ENCODE measurements at places on chromosomes 3 and 15. TPM values are rescaled to one million over a fixed set of nuclear protein-coding genes. Genes with fewer than 3 reads are reported as not detected.

DNA sequence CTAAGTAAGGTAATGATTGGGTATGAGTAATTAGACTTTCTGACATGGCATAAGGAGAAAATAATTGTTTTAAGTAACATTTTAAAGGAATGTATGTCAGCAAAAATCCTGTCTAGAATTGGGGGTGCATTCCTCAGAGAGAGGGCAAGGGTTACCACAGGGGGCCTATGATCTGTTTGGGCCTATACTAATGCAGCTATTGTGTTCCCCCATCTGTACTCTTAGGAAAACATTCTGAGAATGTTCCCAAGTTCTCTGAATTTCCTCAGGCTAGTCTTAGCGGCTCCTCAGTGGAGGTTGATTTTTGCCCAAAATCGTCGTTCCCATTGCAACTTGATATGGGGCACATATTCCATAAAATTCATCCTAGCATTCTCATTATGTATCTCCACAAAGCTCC, 1216.4 kb upstream of the GBE1 start:
- no peak for DNase-seq

GRCh38 chr3:101379658-101380376, 59.4 kb upstream of the IMPG2 start:
- DNase-seq, result no peak

DNA sequence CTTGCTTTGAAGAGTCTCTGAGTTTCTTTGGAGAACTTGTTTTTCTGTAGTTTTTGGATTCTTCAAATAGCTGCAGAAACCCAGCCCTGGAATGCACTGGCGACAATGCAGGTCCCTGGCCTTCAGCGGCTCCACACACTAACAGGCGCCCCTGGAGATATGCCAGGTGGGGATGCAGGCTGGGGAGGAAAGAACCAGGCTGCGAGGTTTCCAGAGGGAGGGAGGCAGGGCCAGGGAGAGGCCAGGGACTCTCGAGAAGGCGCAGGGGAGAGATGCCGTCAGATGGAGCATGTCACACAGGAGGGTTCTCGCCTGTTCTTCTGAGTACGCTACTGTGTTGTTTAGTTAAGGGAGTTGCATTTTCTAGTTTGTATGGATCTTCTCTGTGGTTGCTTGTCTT, 283.1 kb downstream of the GABRG3 start:
- no peak for DNase-seq

GRCh38 chr3:69748503-69748902, 9.2 kb downstream of the MITF start:
- DNase-seq, result no peak

DNA sequence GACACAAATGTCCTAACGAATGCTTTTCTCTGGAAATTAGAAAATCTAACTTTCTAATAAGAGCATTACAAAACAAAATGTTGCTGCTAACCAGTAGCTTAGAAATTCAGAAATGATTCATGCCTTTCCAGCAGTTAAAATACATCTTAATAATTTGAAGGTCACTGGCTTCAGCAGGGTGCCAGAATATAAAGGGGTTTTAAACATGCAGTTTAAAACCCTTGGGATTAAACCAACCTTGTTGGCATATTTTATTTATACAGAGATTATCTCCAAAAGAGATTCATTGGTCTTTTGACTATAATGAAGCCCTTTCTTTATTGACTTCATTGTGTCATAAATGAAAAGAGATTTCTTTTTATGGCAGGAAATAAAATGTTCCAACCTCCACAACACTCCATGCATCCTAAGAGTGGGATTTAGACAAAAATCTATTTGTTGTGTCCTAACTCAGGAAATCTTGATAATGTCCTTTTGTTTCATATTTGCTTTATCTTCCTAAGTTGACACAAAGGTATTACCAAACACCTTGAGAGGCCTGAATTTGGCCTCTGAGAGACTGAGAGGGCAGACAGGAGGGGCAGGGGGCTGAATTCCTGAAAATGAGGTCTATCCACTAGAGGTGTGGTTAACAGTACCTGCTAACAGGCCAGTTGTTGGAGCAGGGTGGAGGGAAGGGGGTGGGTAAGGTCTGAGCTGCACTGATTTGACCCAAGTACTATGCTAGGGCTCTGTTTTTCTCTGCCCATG, 124.4 kb downstream of the FEZF2 start:
- no peak for DNase-seq

DNA sequence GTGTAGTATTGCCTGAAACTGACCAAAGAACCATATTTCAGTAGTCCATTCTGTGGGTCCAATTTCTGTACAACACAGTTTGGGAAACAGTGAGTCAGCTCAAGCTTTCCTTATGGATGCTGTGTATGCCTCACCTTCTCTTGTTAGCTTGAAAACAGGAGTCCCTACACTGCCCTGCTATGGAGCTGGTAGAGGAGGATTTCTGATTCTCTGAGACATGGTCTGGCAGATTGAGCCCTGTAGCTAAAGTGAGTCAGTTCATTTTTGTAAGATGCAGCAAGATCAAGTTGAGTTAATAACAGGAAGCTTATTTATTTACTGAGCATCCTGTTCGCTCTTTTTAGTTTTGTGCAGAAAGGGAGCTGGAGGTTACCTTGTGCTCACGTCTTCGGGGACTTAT, 424.1 kb upstream of the RBMS3 start:
- DNase-seq, result no peak

The BBX gene
- 38.1 TPM for total RNA-seq

DNA sequence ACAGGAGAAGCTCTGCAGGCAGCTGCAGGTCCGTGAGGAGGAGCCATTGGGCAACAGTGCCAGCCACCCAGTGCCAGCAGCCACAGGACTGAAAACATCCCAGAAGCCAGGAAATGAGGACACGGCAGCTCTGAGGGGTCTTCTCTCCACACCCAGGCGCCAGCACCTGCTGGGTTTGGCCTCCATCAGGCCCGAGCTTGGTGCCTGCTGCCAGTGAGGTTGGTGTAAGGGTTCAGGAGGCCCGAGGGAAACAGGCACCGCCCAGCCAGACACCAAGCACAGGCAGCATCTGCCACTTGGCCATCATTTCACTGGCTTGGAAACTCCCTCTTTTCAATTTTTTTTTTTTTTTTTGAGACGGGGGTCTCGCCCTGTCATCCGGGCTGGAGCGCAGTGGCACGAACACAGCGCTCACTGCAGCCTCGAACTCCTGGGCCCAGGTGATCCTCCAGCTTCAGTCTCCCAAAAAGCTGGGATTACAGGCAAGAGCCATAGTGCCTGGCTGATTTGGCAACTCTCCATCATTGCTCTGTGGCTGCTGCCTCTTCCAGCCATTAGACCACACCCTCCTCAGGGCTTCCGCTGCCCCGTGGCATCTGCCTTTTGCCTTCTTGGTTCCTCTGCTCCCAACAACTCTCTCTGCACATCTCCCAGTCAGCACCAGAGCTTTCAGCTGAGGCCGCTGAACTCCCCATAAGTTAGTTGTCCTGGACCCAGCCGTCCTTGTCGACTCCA, 1.5 kb upstream of the ITIH3 start:
- no peak for DNase-seq

The RBPMS2 gene
- not detected for total RNA-seq

GRCh38 chr15:67389975-67390374, 131.0 kb upstream of the C15orf61 start:
- no peak for DNase-seq

- no peak for DNase-seq
Observed at GRCh38 chr3:29070959-29071634, 209.8 kb upstream of the RBMS3 start.

The P2RY1 gene
- total RNA-seq, result 0.49 TPM

DNA sequence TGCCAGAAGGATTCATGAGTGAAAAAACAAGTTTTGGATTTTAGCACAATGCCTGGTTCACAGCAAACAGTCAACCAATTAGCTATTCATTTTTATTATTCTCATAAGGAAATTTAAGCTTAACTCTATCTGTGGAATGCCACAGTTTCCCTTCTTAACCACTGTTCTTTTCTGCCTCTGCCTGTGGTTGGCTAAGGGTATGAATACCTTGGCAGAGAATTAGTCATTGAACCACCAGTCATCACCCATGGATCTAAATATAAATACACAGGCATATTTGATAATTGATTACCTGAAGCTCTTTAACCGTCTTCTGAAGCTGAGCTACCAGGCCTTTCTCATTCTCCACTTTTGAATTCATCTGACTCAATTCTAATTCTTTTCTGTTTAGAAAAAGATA, 79.9 kb downstream of the MYH15 start:
- DNase-seq, result no peak

- DNase-seq, result no peak
Observed at GRCh38 chr15:100020189-100020588, 287.0 kb upstream of the LYSMD4 start.

The CACNA2D3 gene
- total RNA-seq, result not detected

DNA sequence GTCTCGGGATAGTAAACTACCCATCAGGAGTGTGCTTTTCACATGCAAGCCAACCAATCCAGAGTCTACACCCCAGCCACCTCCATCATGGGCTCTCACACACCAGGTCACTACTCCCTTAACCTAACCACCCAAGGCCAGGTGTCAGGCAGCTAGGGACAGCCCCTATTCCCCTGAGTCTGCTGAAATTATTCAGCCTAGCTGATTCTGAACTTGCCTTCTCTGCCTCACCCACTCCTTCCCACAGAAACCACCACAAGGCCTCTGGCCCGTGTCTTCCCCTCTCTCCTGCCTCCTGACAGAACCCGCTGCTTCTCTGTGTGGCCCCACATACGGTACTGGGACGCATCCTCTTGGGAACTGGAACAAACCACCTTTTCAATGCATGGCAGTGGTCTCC, 82.1 kb downstream of the PCSK6 start:
- no peak for DNase-seq

DNA sequence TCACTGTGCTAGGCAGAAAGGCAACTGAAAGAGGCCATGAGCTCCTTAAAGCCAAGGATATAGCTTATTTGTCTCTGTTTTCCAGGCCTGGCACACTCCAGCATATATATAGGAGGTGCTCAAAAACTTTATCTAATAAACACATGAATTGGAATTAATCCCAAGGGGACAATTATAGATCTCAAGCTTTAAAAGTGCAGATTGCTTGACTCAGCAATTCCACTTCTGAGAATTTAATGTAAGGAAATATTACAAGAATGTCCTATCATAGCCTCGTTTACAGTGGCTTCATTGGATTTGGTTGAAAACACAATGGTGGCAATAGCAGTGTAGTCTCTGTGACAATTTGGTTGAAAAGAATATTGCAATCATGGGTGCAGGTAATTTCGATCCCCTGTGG, 267.3 kb downstream of the SHQ1 start:
- no peak for DNase-seq

- no peak for DNase-seq
Observed at GRCh38 chr3:67335813-67336212, 318.6 kb downstream of the SUCLG2 start.

DNA sequence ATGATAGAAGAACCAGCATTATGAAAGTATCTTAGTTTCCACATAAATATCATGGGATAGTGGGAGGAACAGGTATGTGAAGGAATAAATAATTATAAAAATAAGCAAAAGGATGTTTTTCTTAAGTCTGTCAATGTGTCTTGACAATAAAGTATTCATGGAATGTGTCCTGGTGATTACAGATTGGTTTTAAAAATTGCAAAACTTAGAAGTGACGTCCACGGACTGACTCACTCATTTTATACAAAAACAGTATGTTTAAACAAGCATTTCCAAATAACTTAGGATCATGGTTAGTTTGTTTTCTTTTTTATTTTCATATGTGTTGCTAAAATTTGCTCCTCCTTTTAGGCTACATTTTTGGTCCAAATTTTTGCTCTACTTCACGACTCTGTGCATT, 687.0 kb upstream of the NECTIN3 start:
- DNase-seq, result no peak

The SCG5 gene
- total RNA-seq, result 1.6 TPM

The ROPN1 gene
- total RNA-seq, result not detected

DNA sequence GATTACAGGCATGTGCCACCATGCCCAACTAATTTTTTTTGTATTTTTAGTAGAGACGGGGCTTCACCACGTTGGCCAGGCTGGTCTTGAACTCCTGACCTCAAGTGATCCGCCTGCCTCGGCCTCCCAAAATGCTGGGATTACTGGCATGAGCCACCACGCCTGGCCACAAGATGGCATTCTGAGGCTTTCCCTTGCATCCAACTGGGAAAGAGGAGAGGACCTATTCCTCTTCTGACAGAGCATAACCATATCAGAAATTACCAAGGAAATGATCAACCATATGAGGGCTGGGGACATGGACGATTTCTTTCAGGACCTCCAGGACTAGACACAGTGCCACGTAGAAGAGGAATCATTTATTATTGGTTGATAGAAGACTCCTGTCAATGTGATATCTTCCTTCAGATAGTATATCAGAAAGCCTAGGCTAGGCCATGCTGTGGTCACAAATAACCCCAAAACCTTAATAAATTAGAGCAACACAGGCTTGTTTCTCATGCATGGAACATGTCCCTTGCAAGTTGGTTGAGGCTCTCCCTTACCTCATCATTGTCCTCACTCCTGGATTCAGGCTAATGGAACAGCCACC, 372.3 kb upstream of the IL12A start:
- no peak for DNase-seq

The ALDH1A3 gene
- total RNA-seq, result not detected

The STRIT1 gene
- not detected for total RNA-seq

GRCh38 chr15:92586383-92586942, 69.1 kb downstream of the FAM174B start:
- no peak for DNase-seq

The TADA3 gene
- total RNA-seq, result 63.4 TPM

The MYO5C gene
- total RNA-seq, result 0.54 TPM

- DNase-seq, result no peak
Observed at GRCh38 chr15:51536965-51537574, 85.5 kb downstream of the DMXL2 start.

DNA sequence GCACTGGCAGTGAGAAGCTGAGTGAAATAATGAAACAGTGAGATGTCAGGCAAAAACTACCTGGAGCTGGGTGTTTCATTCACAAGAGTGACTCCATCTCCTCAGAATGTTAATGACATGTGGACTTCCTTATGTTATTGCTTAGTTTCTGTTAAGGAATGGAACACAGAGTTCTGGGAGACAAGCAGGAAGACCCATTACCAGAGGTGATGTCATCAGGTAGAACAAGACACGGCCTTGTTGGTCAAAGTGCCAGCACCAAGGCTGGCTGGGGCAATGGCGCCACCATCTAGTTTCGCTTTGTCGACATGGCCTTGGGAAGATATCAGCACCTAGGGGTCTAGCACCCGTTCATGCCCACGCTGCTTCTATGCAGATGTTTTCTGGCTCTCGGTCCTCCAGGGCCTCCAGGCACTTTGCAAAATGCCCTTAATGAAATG, 252.2 kb downstream of the FAM43A start:
- DNase-seq, result no peak

DNA sequence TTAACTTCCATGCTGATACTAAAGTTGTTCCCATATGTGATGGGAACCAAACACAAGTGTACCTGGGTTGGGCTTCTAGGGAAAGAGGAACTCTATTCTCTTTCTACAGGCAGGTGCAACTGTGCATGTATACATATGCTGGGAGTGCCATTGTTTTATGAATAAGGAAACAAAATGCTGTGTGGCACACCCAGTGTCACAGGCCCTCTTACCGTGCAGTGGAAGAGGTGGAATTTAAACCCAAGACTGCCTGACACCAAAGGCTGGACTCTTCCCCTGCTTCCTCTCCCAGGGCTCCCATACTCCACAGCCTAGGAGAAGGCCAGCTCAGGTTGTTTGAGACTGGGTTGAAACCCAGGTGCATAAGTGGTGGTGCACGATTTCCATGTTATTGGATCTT, 1.9 kb upstream of the FETUB start:
- DNase-seq, result no peak

GRCh38 chr3:101941318-101942040, 92.2 kb downstream of the NFKBIZ start:
- no peak for DNase-seq

- no peak for DNase-seq
Observed at GRCh38 chr3:185403002-185403401, 40.1 kb downstream of the MAP3K13 start.
